ENCODE measurements at places on chromosomes 3 and 15.

GRCh38 chr3:135991621-135992020 lies 26.1 kb downstream of the PPP2R3A start:
- DNase-seq = no peak

- DNase-seq = no peak
Observed at GRCh38 chr3:112775011-112775742, 71.5 kb downstream of the CD200R1L start.

GRCh38 chr15:59438625-59439290 lies 772 bp downstream of the FAM81A start:
- DNase-seq = no peak

- DNase-seq = peak; percentile 68
Observed at GRCh38 chr15:82045179-82045891, 483 bp downstream of the MEX3B start.

GRCh38 chr15:31160740-31161495 lies 59.4 kb upstream of the TRPM1 start:
- DNase-seq = no peak

GRCh38 chr3:128551451-128551850 lies 58.5 kb upstream of the GATA2 start:
- no peak for DNase-seq

GRCh38 chr3:30847592-30847991 lies 46.9 kb downstream of the GADL1 start:
- no peak for DNase-seq

DNA sequence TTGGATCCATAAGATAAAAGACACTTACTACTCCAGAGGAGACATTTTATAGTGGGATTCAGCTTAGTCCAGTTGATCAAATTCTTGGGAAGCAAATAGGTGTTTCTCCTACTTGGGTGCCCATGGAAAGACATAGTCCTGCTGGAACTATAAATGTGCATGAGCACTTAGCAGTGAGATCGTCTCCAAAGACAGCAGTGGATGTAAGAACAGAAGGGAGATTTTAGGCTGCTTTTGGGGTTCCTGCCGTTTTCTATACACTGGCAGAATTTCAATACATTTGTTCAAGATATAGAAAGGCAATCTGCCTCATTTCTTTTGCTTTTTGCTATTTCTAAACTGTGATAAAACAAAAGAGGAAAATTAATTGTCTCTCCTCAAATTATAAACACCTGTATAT lies 234.0 kb downstream of the ADAMTSL3 start:
- no peak for DNase-seq

DNA sequence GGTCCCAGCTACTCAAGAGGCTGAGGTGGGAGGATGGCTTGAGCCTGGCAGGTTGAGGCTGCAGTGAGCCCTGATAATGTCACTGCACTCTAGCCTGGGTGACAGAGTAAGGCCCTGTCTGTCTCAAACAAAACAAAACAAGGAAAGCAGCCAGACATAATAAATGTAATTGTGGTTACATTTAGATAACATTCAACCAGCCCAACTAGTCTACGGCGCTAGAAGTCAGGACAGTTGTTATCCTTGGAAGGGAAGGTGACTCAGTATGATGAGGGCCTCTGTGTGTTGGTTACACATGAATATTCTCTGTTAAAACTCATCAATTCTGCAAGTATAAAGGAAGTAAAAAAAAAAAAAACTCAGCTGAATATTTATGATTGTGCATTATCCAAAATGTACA lies 27.0 kb upstream of the CSPG5 start:
- DNase-seq = no peak

GRCh38 chr15:79593119-79593869 lies 161.2 kb downstream of the MINAR1 start:
- no peak for DNase-seq

GRCh38 chr15:53454535-53454842 lies 305.0 kb downstream of the WDR72 start:
- DNase-seq = no peak

DNA sequence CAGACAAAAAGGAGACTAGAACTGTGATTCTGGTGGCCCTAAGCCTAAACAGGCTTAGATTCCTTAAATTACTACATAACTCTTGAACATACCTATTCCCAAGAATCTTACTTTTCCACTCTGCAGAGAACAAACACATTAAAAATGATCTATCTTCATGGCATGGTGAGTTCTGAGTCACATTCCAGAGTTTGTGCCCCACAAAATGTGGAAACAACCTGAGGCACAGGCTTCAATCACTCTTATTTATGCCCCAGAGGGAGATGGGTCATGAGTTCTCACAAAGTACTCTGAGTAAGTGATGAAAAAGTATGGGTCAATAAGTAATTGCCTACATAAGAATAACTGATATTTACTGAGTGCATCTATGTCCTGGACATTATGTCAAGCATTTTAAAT lies 137.5 kb upstream of the SLC2A2 start:
- no peak for DNase-seq

DNA sequence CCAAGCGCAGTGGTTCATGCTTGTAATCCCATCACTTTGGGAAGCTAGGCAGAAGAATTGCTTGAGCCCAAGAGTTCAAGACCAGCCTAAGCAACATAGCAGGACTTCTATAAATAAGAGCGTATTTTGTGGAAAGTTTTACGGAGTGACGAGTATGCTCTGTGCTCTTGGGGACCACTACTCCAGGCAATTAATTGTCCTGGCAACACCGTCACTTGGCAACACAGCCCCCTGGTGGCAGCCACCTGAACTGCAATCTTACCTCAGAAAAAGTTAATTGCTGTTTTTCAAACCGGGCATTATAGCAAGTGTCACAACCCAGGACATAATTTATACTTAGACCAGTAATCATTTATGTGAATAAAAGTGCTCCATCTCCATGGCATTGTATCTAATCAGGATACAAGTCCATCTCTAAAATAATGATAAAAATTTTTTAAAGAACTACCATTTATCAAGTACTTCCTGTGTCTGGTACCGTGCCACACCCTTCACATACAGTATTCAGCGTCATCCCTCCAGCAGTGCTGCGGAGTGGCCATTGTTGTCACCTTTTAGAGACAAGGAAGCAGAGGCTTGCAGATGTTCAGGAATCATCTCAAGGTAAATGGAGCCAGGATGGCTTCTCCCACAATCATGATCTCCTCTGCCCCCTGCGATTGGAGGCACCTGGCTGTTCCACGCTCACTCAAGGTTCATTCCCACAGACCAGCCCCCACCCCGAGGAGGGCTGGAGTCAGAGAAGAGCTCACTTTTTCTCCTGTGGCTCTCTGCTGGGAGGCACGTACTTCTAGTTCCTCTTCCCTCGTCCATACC lies 34.5 kb downstream of the PLA2G4D start:
- DNase-seq = peak; percentile 88

DNA sequence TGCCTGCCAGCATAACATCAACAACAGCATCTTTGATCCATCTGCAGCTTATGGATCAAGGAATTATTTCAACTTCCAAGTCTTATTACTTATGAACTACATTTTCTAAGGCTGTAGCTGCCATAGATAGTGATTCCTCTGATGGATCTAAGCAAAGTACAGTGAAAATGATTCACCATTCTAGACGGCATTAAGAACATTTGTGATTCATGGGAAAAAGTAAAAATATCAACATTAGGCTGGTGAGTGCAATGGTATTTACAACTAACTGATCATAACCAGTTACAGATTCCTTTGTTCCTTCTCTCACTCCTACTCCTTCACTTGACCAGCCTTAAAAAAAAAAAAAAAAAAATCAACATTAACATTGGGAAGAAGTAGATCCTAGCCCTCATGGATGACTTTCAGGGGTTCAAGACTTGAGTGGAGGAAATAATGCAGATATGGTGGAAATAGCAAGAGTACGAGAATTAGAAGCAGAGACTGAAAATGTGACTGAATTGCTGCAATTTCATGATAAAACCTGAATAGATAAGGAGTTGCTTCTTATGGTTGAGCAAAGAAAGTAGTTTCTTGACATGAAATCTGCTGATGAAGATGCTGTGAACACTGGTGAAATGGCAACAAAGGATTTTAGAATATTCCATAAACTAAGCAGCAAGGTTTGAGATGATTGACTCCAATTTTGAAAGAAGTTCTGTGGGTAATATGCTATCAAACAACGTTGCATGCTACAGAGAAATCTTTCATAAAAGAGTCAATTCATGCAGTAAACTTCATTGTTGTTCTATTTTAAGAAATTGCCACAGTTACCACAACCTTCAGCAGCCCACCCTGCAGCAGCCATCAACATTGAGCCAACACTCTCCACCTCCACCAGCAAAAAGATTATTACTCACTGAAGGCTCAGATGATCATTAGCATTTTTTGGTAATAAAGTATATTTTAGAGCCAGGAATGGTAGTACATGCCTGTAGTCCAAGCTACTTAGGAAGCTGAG lies 22.8 kb downstream of the SLC12A6 start:
- no peak for DNase-seq

DNA sequence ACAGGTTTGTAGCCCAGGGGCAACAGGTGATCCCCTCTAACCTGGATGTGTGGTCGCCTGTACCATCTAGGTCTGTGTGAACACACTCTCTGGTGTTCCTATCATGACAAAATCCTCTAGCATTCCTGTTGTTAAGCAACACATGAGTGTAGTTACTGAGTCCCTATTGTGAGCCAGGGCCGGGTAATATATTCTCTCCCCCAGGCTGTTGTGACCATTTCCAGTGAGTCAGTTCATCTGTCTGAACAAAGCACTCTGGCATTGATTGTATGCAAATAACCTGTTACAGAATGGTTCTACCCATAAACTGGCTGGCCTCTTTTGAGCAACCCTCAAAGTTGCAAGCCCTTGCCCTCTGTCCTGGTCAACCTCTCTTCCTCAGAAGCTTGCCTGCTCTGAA lies 2.6 kb upstream of the FLNB start:
- DNase-seq = no peak
